ENCODE measurements at places on chromosomes 4 and X.

DNA sequence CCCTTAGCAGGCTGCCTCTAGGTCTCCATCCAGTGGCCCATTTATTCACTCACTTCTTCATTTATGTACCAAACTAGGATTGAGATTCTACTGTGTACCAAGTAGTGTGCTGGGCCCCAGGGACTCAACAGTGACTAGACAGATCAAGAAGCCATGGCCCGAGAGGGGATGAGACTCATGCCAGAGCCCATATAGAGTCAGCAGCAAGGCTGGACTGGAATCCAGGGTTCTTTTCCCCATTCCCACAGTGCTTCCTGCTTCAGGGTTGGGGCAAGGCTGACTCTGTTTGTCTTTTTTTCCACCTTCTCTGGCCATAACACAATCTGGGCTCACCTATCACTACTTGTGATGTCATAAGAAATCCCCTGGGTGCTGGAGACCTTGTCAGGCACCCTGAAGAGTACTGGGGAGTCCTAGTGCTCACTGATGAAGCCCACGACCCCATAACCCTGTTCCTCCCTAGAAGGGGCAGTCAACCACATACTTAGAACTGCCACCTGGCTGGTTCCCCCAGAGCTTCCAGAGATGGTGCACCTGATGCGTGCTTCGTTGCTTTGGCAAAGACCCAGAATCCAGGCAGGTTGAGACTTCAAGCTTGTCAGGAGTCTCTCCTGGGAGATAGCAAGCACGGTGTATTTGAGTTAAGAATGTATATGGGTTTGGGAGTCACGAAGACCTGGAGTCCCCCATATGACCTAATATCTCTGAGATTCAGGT, 6.2 kb downstream of the RTL5 start:
- peak; percentile 78 for DNase-seq

GRCh38 chrX:69543572-69543971, 39.4 kb downstream of the NALF2 start:
- DNase-seq = no peak

GRCh38 chr4:174375422-174375821, 91.7 kb downstream of the CEP44 start:
- DNase-seq = no peak

GRCh38 chr4:1718095-1718850, 2.9 kb downstream of the TMEM129 start:
- DNase-seq = no peak

GRCh38 chr4:24595659-24596058, 11.3 kb upstream of the DHX15 start:
- no peak for DNase-seq

DNA sequence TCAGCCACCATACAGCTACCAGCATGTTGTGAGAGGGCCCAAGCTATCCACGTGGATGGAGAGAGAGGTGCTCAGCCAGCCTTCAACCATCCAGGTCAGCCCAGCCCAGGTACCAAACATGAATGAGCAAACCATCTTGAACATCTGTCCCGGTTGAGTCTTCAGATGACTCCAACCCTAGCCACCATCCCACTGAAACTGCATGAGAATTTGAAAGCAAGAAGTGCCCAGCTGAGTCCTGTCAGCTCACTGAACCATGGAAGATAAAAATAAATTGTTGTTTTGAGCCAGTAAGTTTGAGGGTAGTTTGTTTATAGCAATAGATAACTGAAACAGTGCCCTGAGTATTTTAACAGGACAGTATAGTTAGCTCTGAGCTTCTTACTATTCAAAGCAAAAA, 7.3 kb upstream of the SEL1L3 start:
- no peak for DNase-seq

GRCh38 chrX:40933706-40934425, 151.4 kb upstream of the USP9X start:
- DNase-seq = peak; percentile 77

GRCh38 chr4:47711646-47712045, 126.2 kb downstream of the CORIN start:
- DNase-seq = no peak

- DNase-seq = no peak
Measured at GRCh38 chr4:27720010-27720766, 859.5 kb downstream of the STIM2 start.

DNA sequence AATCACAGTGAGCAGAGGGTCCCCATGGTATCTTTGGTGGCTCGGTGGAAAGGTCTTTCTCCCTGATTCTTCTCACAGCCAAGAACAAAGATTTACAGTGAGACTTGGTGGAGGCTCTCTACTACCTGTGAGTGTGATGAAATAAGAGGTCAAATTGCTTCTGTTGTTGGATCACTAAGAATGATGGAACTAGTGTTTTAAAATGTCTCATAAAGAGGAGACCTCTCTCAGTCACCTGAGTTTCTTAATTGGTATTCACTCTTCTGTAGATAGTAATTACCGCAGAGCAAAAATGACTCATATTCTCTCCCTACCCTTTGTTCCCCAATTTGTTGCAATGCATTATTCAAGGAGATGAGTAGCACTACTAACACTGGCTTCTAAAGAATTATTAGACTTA, 100.9 kb upstream of the TBC1D9 start:
- DNase-seq = no peak

DNA sequence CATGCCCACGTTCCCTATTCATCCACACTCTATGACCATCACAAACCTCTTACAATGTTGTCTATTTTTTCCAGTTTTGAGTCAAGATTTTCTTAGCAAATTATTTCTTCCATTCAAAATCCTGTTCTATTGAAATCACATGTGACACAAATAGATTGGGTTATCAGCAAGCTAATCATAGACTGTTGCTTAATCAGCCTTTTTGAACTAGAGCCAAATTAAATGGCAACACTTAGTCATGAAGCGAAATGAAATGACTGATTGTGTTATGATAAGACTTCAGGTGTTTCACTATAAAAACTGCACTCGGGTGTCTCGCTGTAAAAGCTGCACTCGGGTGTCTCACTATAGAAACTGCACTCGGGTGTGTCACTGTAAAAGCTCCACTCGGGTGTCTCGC, 890.0 kb upstream of the FRG1 start:
- no peak for DNase-seq

GRCh38 chrX:340121-340520, 21.5 kb upstream of the GTPBP6 start:
- DNase-seq = no peak

GRCh38 chr4:8379281-8379680, 61.2 kb downstream of the ACOX3 start:
- no peak for DNase-seq

- DNase-seq = peak; percentile 67
Measured at GRCh38 chr4:169253113-169253671, 17.6 kb downstream of the SH3RF1 start.

GRCh38 chr4:125917559-125917958, 602.8 kb downstream of the FAT4 start:
- peak; percentile 60 for DNase-seq

GRCh38 chr4:187687697-187688096, 307.9 kb upstream of the ZFP42 start:
- DNase-seq = no peak

- DNase-seq = no peak
Measured at GRCh38 chrX:19678941-19679340, 163.6 kb upstream of the MAP3K15 start.

- DNase-seq = no peak
Measured at GRCh38 chrX:107482046-107482445, 32.6 kb downstream of the FRMPD3 start.

DNA sequence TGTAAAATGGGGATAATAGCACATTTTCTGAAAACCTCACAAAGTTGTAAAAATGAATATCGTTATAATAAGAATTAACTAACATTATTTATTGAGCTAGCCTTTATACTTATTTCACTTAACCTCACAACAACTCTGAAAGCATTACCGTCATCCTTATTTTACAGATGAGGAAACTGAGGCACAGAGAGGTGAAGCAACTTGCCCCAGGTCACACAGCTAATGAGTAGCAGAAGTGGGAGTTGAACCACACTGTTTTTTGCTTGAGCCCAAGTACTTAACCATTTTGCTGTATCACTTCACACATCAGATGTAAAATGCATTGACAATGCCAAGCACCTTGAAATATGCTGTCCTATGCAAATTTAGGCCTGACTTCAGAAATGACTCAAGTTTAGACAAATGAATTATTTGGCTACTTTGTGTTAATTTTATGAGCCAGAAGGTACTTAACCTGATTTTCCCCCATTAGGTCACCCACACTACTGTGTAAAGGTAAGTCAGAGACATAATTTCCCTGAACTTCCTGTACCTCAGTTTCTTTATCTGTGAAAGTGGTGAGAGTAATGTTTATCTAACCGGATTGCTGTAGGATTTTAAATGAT, 23.1 kb downstream of the CD40LG start:
- no peak for DNase-seq

GRCh38 chr4:7691982-7692381, 247.7 kb downstream of the AFAP1 start:
- DNase-seq = peak; percentile 65

DNA sequence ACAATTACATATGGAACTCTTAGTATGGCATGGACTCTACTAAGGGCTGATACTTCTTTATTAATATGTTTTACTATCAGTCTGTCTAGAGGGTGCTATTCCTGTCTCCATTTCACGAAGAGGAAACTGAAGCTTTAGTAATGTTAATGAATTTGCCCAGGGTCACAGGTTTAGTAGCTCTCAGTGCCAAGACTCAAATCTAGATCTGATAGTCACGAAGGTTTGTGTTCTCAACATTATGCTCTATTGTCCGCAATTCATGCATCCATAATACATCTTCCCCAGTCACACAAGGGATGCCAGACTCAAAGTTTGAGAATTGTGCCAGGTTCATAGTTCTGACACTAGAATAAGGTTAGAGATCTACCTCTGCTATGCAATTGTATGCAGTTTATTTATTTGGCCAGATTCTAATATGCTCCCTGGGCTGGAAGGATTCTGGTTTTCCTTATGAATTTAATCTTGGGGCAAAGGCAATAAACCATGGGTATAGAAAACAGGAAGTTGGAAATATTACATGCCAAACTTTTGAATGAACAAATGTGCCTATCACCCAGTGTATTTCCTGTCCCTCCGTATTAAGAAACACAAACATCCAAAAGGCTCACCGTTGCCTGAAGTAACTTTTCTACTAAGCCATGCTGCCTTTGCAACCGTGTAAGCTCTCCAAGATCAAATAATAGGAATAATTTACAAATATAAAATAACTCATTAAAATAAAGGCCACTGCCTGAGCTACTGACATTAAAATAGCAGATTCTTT, 478.5 kb downstream of the INPP4B start:
- DNase-seq = no peak

GRCh38 chr4:15797320-15797719, 19.2 kb downstream of the CD38 start:
- DNase-seq = no peak

DNA sequence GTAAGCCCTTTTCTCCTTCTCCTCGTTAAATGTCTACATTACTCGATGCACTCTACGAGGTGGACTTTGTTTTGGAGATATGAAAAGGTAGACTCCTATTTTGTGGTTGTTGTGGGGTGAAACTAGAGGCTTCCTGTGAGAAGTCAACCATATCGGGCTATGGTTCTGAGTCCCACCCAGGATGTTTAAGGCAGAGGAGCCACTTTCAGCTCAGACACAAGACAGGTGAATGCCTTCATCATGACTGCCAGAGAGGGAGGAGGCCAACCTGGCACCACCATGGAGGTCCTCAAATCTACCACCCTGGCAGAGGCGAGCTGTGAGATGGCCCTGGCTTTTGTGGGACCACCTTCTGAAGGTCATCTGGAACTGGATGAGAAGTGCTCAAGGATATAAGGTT, 154.4 kb upstream of the KLF3 start:
- DNase-seq = no peak

DNA sequence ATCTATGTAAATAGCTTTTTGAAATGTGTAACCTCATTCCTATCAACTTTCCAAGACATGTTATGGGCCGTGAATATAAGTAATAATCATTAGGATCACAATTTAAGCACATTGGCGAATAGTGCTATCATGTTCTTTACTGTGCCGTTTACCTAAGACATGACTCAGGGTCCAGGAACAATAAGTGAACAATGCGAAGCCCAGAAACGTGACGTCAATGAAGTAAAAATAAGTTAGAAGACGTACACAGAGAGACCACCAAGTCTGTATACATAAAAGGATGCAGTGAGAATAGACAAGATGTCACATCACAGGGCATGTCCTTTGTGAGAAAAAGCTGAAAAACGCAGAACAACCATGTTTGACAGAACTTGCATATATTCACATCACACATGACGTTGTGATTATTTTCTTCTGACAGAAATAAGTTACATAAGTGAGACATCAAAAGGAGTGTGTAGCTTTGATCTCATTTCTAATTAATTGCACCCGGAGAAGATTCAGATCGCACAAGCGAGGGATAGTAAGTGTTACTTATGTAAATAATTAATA, 49.4 kb upstream of the FAT1 start:
- no peak for DNase-seq

DNA sequence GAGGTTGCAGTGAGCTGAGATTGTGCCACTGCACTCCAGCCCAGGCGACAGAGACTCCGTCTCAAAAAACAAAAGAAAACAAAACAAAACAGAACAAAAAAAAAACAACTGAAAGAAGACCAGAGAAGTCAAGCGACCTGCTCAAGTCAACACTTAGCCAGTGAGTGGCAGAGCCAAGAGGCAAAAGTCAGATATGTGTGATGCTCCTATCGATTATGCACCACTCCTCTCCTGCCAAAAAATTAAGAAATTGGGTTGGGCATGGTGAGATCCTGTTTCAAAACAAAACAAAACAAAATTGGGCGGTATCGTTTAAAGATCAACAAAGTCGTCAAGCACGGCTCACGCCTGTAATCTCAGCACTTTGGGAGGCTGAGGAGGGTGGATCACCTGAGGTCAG, 137.7 kb downstream of the PDS5A start:
- no peak for DNase-seq

DNA sequence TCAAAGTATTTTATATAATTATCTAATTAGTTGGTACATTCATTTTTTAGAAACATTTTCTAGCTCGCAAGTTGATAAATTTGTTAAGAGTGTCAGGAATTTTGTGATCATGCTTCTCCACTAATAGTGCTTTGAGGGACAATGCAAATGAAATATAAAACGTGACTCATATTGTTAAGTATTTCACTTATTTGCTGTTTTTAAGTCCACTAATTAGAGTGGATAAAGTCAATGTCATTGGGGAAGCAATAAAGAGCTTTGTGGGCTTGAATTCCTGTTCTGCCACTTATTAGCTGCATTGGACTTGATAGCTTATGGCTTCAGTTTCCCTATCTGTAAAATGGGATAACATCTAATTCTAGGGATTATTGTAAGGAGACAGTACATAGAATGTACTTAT, 26.5 kb upstream of the ANAPC4 start:
- no peak for DNase-seq

Data from NCI-H2171 treated with DMSO at 0.1 percent for 48 hours (cell line).